ENCODE measurements at places on chromosomes 1 and 21. TPM values are rescaled to one million over a fixed set of nuclear protein-coding genes. Genes with fewer than 3 reads are reported as not detected.

The CLCNKA gene
- polyA plus RNA-seq = 15.8 TPM

The TNNI3K gene
- polyA plus RNA-seq = 2.7 TPM

The DCST2 gene
- polyA plus RNA-seq = 1.3 TPM

The C1orf53 gene
- polyA plus RNA-seq = 3.7 TPM

The HSPG2 gene
- 121 TPM for polyA plus RNA-seq

The IFI16 gene
- polyA plus RNA-seq = 82.8 TPM

The ITLN2 gene
- not detected for polyA plus RNA-seq

The RIPK4 gene
- 15.8 TPM for polyA plus RNA-seq

The OR2T33 gene
- polyA plus RNA-seq = not detected

The CRYBG2 gene
- 0.46 TPM for polyA plus RNA-seq

The FRRS1 gene
- polyA plus RNA-seq = 8.4 TPM

The GJA8 gene
- polyA plus RNA-seq = 0.53 TPM

The LCE6A gene
- polyA plus RNA-seq = not detected

The MAP3K7CL gene
- 4.9 TPM for polyA plus RNA-seq

The IFI44 gene
- 18.7 TPM for polyA plus RNA-seq

The LRRC3 gene
- polyA plus RNA-seq = 4.5 TPM

The ELF3 gene
- 39.6 TPM for polyA plus RNA-seq

The SUSD4 gene
- 19.4 TPM for polyA plus RNA-seq

The AGT gene
- polyA plus RNA-seq = 16.0 TPM

The ATAD3C gene
- 2.0 TPM for polyA plus RNA-seq

The NEGR1 gene
- polyA plus RNA-seq = 4.3 TPM

The NPHS2 gene
- polyA plus RNA-seq = 527 TPM

The CD53 gene
- 6.7 TPM for polyA plus RNA-seq

The PPT1 gene
- 121 TPM for polyA plus RNA-seq

The FLG gene
- 2.2 TPM for polyA plus RNA-seq

The TMEM81 gene
- 3.6 TPM for polyA plus RNA-seq

The GRIK1 gene
- polyA plus RNA-seq = 2.5 TPM

The ANKRD65 gene
- polyA plus RNA-seq = 5.0 TPM

The EFNA1 gene
- polyA plus RNA-seq = 68.2 TPM

The BCL2L15 gene
- polyA plus RNA-seq = 1.1 TPM

The TTC24 gene
- 0.99 TPM for polyA plus RNA-seq

The SH3BGR gene
- polyA plus RNA-seq = 6.8 TPM

The WNT3A gene
- 0.17 TPM for polyA plus RNA-seq

The GSTM5 gene
- 38.6 TPM for polyA plus RNA-seq

The CYP4A11 gene
- 30.0 TPM for polyA plus RNA-seq

The PDC gene
- polyA plus RNA-seq = not detected

The ATP5PF gene
- polyA plus RNA-seq = 280 TPM

The HAO2 gene
- 87.5 TPM for polyA plus RNA-seq

The C1QA gene
- polyA plus RNA-seq = 13.7 TPM

The DLGAP3 gene
- 1.6 TPM for polyA plus RNA-seq

The CFAP74 gene
- polyA plus RNA-seq = 0.71 TPM

The SLC22A15 gene
- polyA plus RNA-seq = 6.4 TPM

The SPRR2E gene
- polyA plus RNA-seq = not detected

The OVAAL gene
- not detected for polyA plus RNA-seq

The C1orf122 gene
- 21.3 TPM for polyA plus RNA-seq

The PLA2G2D gene
- 0.06 TPM for polyA plus RNA-seq

The CCDC27 gene
- 0.10 TPM for polyA plus RNA-seq

The S100A3 gene
- polyA plus RNA-seq = not detected

The ACTN2 gene
- 2.1 TPM for polyA plus RNA-seq
